ENCODE measurements at places on chromosomes 16 and 17.

- no peak for DNase-seq
Measured at GRCh38 chr16:20612551-20613480, 36.6 kb upstream of the ACSM2B start.

DNA sequence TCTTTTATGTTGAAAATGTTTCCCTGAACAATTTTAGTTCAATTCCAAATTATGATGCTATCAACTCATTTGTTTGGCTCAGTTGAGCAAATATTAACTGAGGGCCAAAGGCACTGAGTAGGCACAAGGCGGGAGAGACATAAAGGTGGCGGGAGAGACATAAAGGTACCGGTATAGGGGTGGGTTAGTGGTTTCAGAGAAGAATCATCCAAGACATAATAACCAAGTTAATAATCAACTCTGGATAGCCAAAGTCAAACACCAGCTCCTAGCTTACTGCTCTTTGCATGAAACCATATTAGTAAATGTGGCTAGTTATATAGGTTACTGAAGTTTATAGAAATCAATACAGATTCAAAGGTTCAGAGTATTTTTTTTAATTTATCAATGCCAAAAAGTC, 91.7 kb downstream of the RPGRIP1L start:
- DNase-seq, result no peak

DNA sequence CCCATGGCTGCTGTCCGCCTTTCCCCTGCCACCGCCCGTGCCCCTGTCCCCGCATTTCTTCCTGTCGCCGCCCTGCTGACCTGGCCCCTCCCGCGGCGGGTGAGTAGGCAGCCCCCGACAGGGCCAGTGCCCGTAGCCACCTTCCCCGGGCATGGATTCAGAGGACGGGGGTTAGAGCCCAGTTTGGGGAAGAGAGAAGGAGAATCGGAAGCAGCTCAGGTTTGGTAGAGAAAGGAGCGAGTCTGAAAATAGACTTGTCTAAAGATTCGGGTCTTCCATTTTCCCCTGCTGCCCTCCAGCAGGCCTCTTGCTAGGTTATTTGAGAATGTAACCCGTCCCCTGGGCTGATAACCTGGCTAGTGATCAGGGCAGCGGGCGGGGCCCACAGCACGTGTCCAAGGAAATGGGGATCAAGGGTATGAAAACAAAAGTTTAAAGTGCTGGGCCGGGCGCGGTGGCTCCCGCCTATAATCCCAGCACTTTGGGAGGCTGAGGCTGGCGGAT, 7.9 kb upstream of the CLDN9 start:
- DNase-seq, result no peak

DNA sequence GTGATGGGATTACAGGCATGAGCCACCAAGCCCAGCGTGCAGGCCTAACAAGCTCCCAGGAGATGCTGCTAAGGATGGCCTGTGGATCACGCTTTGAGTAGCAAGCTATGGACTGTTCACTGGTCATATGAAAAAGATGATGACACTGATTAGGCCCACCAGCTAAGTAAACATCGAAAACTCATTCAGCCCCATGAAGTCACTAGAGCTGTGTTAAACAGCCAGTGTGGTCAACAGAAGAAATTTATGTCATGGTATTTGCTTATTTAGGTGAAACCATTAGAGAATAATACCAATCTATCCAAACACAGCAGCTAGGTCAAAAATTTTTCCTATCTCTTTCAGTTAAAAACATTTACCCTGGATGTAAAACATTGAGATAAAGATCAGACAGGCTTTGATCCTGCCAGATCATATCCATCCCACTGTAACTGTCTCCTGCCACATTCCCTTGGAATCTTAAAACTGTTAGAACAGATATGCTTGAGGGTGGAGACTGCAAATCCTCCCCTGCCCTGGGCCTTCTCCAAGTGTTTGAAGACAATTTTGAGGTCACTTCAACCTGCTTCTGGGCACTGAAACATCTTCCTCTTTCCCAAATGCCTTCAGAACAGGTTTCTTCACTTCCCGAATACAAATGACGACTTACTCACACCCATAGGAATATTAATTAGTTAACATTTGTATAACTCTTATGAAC, 30.9 kb downstream of the HOXB1 start:
- no peak for DNase-seq

- no peak for DNase-seq
Measured at GRCh38 chr16:3734758-3735221, 17.5 kb upstream of the TRAP1 start.

- no peak for DNase-seq
Measured at GRCh38 chr16:27025581-27025980, 41.1 kb upstream of the C16orf82 start.

DNA sequence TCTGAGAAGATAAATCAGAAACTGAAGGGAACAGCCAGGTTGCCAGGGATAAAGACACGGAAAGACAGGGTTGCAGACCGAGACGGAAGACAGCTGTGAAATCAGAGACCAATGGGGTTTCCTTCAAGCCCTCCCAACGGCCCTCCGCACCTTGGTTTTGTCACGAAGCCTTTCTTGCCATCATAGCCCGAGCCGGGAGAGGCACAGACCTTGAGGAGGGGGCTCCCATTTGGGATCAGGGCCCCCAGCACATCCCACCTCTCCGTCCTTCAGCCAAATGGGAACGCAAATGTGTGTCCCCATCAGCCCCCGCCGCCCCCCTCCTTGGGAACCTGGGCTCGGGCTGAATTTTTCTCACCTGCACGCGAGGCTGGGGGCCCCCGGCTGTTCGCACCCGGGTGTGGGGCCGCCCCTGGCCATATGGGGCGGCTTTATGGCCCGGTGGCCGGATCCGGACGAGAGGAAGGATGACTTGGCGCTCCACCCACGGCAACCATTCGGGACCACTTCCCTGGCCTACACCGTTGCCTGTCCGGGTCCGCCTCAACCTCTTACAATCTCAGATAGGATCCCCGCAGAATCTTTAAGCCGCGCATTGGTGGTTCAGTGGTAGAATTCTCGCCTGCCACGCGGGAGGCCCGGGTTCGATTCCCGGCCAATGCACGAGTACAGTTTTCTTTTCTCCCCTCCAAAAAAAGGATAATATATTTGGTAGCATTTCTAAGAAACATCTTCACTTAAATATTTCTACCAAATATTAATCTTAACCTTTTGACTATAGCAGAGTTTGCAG, 1.4 kb upstream of the HES7 start:
- DNase-seq, result peak; percentile 72

- DNase-seq, result peak; percentile 25
Measured at GRCh38 chr17:58153046-58153445, 4.9 kb downstream of the OR4D1 start.

GRCh38 chr17:957856-958421, 21.6 kb downstream of the NXN start:
- DNase-seq, result no peak

- DNase-seq, result no peak
Measured at GRCh38 chr16:3655030-3655395, 522 bp downstream of the DNASE1 start.

- DNase-seq, result no peak
Measured at GRCh38 chr16:53821957-53822625, 118.1 kb downstream of the FTO start.

DNA sequence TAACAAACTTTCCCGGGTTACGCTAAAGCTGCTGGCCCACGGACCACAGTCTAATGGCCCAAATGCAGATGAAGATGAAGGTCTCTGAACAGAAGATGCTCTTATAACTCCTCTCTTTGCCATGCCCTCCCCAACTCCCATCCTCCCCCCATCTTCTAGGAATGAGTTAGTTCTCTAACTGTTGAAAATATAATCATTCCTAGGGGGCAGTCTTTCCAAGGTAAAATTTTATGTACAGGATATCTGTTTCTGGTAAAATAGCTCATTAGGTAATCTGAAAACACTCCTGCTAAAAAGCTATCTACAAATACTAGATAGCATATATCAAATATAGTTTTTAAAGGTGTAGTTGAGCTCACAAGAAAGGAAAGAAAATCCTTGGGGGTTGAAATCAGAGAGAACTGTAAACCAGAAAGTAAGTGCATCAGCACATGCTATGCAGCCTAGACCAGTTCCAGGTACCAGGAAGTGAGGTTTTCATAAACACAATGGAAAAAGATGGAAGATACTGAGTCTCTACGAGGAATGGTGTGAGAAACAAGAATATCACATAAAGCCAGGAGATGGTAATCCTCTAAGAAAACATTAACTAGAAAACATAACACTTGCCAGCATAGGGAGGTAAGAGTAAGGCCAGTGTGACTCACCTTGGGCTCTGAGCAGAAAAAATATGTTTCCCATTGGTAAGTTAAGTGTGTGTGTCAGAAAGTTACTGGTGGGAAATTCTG, 38.1 kb downstream of the CMC2 start:
- DNase-seq, result no peak

- no peak for DNase-seq
Measured at GRCh38 chr17:64085650-64086005, 44.3 kb downstream of the ERN1 start.

DNA sequence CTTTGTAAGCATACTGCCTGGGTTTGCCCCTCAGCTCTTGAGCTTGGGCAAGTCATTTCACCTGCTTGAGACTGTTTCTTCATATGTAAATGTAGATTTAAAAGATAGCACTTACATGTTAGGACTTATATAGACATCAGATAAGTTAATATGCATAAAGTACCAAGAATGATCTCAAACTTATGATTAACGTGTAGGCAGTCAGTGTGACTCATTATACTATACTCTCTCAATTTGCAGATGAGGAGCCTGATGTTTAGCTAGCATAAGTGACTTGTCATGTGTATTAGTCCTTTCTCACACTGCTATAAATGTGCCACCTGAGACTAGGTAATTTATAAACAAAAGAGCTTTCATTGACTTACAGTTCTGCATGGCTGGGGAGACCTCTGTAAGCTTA, 690.5 kb downstream of the KCNJ2 start:
- DNase-seq, result no peak

DNA sequence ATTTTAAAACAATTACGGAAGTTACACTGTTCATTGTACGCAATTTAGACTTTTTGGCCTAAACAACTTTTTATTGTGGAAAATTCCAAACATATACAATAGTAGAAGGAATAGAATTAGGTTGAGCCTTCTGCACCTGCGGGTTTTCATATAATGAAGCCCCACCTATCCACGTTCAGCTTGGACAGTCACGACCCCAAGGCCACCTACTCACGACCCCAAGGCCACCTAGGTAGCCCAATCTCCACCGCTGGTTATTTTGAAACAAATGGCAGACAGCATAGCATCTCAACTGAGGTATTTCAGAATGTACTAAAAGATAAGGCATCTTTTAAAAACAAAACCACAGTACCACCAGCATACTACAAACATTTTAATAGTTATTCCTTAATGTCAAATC, 631 bp downstream of the NLRC5 start:
- no peak for DNase-seq

- DNase-seq, result no peak
Measured at GRCh38 chr17:64066716-64067115, 46.3 kb upstream of the ICAM2 start.

- no peak for DNase-seq
Measured at GRCh38 chr17:76691379-76692191, 19.2 kb downstream of the MXRA7 start.

DNA sequence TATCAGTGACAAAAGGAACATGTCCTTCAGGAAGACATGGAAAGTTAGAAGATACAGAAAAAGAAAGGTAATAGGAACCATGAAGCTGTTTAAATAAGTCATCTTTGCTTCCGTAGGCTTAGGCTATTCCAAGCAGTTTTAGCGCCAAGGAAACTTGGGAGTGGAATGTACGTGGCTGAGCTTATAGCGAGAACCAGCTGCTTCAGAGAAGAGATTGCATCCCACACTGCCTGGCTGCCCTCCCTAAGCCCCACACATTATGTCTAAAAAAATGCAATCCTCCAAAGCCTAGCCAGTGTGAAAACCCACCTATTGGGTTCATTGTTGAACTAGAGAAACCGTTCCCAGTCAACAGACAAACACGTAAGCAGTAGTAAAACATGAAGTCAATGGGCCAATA, 149.9 kb downstream of the SLC39A11 start:
- DNase-seq, result no peak

DNA sequence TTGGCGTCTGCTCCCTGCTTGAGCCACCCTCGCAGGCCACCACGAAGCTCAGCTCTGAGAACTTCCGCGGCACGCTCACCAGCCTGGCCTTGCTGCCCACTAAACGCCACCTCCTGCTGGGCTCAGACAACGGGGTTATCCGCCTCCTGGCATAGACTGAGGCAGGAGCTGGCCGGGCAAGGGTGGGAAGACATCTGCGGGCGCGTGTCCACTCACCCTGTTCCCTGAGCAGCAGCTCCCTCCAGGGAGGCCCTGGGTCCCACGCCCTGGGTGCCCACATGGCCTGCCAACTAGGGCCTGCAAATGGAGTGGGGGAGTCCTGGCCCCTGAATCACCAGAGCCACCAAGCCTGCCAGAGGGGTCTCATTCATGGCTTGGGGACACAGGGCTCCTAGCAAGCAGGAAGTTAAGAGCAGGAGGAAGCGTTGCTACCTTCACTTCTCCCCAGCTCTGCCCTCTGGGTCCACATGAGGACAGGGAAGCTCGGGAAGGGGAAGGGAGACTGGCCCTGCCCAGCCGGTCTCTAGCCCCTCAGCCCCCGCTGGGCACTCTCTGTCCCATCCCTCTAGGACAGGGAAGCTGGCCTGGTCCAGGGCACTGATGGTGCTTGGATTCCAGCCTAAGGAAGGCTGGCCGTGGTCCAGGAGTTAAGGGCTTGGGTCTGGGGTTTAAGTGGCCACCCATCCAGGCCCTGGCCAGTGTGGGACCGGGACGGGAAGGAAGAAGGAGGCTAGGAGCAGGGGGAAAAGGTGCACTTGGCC, 5.0 kb upstream of the SERPINF2 start:
- no peak for DNase-seq

GRCh38 chr16:78460428-78460827, 361.0 kb downstream of the WWOX start:
- DNase-seq, result no peak

DNA sequence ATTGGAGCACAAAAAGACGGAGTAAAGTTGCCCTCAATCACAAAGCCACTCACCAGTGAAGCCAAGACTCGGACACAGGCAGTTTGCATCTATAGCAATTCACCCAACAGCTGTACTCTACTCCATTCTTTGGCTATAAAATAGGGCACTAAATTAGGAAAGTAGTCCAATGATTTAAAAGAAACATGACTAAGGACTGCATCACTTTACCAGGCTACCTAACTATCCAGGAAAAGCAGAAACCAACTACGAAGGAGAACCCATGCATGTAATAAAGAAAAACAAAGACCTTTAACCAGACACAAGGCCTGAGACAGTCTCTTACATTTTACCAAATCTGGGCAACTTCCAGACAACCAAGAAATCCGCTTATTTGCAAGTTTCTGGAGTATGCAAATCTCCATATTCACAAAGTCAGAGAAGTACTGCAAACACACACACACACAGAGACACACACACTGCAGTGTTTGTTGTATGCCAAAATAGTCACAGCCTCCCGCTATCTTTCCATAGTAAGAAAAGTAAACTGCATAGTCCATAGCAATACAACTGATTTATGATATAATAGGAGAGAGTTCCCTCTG, 59.8 kb downstream of the CDH11 start:
- no peak for DNase-seq

- DNase-seq, result no peak
Measured at GRCh38 chr16:86034421-86034919, 135.5 kb downstream of the IRF8 start.
